ENCODE measurements at places on chromosomes 12 and 14.

GRCh38 chr12:21788089-21788983 is 13.8 kb upstream of the KCNJ8 start:
- DNase-seq = no peak

- DNase-seq = no peak
These were observed 26.0 kb downstream of the ASPG start for GRCh38 chr14:104111301-104112112.

DNA sequence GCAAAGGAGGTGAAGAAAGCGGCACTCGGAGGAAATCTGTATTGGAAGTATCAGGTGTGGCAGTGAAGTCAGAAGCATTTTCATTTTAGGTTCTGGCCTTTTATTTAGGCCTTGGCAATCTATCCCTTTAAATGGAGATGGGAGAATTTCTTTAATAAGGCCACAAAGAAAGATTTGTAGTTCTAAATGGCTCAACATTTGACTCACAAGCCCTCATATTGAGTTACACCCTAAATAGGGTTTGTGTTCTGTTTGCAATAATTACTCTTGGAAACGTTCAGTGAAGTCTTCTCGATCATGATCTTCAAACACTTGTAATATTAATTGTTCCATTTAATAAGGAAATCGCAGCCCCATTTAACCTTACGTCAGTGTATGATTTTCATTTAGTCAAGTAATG is 25.3 kb upstream of the TMEM260 start:
- no peak for DNase-seq

DNA sequence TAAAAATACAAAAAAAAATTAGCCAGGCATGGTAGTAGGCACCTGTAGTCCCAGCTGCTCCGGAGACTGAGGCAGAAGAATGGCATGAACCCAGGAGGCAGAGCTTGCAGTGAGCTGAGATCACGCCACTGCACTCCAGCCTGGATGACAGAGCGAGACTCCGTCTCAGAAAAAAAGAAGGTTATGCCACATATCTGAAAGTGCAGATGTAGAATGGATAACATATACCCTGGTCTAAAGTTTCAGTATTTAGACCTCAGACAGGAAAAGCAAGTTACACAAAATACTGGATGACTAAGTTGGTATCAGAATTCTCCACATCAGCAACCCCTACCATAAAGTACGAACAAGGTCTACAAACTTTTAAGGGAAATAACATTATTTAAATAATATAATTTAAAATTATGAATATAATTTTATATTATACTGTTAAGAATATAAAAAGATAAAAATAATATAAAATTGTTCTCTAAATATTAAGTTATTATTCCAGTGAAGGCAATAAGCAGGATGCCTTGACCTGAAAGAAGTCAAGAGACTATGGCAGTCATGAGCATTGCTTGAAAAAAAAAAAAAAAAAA is 169.9 kb downstream of the CRADD start:
- no peak for DNase-seq

- peak; percentile 12 for DNase-seq
These were observed 830 bp upstream of the MIS18BP1 start for GRCh38 chr14:45253754-45254310.

DNA sequence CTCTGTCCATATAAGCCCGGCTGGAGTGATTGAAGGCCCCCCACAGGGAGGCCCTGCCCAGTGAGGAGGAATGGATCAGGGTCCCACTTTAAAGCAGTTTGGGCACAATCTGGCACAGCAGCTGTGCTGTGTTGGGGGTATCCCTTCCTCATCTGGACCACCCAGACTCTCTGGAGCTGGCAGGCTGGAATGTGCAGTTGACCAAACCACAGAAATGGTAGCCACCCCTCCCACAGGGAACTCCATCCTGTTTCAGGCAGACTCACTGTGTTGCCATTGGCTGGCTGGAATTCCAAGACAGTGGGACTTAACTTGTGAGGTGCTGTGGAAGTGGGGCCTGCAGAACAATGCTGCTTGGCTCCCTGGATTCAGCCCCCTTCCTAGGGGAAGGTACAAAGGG is 53.5 kb upstream of the YARS2 start:
- DNase-seq = no peak

DNA sequence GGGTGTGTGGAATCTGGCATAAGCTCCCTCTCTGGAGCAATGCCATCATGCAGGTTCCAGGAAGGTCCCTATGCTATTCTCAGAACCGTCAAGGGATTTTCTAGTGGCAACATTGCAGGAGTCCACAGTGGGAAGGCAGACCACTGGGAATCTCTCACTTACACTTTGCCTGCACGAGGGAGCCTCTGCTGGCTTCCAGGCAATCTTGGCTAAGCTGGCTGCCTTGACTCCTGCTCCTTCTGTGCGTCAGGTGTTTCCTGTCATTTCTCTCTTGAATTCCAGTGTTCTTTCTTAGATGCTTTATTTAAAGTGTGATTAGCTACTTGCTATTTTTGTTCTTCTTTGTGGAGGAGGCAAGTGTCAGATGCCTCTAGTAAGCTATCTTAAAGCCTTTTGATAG is 414.0 kb upstream of the ATP2B1 start:
- DNase-seq = no peak

- no peak for DNase-seq
These were observed 43.4 kb upstream of the LIMA1 start for GRCh38 chr12:50326590-50327284.

GRCh38 chr12:66962290-66962689 is 283.4 kb upstream of the GRIP1 start:
- DNase-seq = no peak

DNA sequence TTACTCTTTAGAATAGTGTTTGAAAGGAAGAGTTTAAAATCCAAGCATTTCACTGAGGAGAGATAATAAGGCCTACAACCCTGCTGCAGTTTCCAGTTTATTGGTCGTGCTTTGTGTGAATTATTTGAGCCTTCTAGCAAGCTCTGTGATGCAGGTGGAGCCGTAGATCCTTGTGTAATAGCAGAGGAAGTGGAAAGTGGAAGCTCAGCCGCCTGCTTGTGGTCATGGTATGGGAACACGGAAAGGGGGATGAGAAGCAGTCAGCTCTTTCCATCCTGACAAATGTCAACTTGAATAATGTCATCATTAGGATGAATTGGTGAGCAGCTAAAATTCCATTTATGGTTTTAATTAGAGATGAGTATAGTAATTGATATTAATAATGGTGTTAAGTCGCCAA is 29.1 kb downstream of the SYNE2 start:
- no peak for DNase-seq
